Hepatocyte (in vitro differentiated cells): ENCODE measurements at places on chromosomes 13 and 19. TPM values are rescaled to one million over a fixed set of nuclear protein-coding genes. Genes with fewer than 3 reads are reported as not detected.

The GIPC1 gene
- 102 and 127 TPM in 2 replicates for total RNA-seq

The SIGLEC10 gene
- 1.0 and 1.6 TPM in 2 replicates for total RNA-seq

The MBD3L2 gene
- not detected in 2 replicates for total RNA-seq

The ZNF790 gene
- 8.7 and 13.8 TPM in 2 replicates for total RNA-seq

The ZNF665 gene
- 3.4 and 3.6 TPM in 2 replicates for total RNA-seq
